ENCODE measurements at places on chromosomes 1 and 21.

DNA sequence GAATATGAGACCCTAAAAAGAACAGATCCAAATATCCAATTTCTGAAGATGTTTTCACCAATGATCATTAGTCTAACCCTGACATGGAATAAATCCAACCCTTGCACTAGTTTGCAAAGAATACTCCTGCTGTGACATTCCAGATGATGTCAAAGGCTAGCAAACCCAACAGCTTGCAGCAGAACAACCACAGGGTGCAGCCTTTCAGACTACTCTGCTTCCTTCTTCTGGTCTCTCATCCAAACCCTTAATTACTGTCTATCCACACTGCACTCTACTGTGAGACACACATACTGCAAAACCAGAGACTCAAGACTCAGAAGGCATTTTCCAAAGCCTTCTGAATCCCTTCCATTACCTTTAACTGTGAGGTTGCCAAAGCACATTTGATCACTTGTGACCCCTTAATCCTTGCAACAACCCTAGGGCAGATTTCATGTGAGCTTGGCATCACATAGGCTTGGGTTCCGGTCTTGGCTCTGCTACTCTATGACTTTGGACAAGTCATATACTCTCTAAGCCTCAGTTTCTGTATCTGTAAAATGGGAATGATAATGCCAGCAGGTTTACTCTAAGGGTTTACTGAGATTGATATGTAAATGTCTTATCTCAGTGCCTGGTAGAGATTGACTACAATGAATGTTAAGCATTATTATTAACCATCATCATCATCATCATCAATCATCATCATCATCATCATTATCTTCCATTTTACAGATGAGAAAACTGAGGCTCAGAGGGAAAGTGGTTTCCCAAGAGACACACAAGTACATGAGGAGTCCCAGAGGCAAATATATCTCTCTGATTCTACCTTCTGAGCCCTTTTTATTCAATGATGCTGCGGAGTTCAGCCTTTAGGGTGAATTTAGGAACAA is 94.5 kb downstream of the SYF2 start:
- DNase-seq, result no peak

GRCh38 chr1:203280061-203280460 is 25.3 kb upstream of the BTG2 start:
- DNase-seq, result no peak

GRCh38 chr1:217899614-217900013 is 268.5 kb downstream of the SPATA17 start:
- DNase-seq, result no peak

DNA sequence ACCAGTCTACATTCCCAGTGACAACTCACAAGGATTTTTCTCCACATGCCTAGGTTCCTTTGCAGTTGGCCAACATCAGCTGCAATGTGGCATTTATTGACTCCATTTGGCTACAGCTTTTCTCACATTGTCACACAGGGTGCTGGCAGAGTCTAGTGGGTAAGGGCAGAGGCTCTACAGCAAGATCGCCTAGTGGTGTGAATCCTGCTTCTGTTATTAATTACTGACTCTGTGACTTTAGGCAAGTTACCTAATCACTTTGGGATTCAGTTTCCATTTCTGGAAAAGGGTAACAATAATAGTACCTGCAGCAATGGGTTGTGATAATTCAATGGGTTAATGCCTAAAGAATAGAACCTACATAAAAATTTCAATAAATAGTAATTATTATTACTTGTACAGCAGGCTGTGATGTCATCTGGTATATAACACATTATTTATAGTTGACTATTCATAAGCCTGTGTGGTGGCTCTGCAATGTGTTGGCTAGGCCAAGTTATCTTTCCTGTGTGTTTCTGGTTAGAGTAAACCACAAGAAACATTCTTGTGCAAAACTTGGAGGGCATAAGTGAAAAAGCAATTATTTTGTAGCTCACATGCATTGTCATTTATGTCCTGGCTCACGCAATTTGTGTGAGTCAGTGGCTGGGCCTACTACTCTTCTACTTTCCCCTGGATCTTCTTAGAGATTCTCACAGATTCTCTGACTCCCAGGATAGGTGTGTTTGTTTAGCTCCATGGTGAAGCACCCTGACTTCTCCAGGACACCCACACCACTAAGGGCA is 59.5 kb downstream of the PTGS2 start:
- no peak for DNase-seq

DNA sequence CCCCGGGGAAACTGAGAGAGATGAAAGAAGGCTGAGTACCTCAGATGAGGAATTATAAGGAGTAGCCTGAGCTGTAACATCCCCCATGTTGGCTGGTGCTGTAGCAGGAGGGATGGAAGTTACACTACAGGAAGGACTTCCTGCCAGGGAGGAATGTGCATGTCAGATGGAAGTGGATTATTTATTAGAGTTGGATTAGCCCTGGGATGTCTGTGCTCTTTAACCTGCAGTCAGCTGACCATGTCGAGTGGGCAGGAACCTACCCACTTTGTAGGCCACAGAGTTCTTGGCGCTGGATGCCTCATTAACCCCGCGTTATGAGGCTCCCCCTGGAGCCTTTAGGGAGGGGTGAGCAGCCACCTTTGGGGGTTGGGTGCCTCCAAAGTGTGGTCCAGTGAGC is 757 bp upstream of the SEMA4A start:
- DNase-seq, result no peak

DNA sequence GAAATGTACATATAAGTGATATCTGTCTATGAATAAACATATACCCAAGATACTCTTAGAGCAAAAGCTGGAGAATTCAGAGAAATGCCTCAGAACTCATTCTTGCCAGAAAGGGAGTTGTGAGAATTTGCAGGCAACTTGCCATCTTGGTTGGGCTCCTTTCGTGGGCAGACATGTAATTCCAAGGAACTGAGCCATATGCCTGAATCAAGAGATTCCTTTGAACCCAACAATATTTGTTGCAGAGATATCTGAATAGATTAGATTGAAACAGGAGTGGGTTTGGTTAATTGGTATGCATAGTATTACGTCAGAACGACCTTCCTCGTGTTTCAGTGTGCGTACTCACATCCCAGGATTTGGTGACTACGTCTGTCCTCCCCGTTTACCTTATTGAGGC is 67.0 kb downstream of the TGFB2 start:
- DNase-seq, result no peak

DNA sequence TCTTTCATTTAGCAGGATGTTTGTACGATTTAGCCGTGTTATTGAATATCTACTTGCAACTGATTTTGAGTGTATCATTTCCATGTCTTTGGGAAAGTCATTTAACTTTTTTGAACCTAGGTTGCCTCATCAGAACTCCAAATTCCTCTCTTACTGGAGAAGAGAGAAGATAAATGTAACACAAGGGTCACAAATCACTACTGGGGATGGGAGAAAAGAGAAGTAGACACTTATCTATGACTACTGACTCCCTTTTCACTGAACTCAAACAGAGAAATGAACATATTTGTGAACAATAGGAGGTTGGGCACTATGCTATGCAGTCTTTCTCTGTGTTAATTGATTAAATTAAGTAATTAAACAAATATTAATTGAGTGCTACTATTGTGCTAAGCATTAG is 42.2 kb downstream of the TENT5C start:
- no peak for DNase-seq

- DNase-seq, result no peak
Observed at GRCh38 chr1:201568859-201569294, 29.9 kb downstream of the NAV1 start.

GRCh38 chr1:185450060-185450788 is 133.2 kb upstream of the IVNS1ABP start:
- no peak for DNase-seq

DNA sequence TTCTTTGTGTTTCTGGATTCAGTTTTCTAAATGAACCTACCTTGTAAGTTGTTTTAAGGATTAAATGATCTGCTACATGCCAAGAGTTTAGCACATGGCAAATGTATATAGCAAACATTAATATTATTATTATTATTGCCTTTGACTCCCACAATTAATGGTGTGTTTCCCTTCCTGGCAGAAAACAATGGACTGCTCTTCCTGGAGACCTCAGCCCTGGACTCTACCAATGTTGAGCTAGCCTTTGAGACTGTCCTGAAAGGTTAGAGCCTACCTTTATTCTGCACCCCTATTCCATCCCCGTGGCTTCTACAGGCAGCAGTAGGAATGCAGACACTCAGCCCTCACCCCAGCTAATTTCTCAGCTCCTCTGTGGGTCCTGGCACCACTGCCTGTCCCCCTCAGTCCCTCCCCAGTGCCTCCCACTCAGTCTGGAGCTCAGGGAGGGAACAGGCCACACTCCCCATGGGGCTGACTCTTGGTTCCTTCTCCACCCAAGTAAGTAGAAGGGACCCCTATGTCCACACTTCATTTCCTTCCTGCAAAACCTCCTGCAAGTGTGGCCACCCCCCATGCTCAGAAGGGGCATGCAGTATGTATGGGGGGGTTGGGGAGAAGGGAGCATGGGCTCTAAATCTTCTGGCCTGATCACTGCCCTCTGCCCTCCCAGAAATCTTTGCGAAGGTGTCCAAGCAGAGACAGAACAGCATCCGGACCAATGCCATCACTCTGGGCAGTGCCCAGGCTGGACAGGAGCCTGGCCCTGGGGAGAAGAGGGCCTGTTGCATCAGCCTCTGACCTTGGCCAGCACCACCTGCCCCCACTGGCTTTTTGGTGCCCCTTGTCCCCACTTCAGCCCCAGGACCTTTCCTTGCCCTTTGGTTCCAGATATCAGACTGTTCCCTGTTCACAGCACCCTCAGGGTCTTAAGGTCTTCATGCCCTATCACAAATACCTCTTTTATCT is 8.8 kb downstream of the RAB25 start:
- no peak for DNase-seq

- DNase-seq, result peak; percentile 36
Observed at GRCh38 chr21:42654913-42655795, 1.7 kb downstream of the PDE9A start.

DNA sequence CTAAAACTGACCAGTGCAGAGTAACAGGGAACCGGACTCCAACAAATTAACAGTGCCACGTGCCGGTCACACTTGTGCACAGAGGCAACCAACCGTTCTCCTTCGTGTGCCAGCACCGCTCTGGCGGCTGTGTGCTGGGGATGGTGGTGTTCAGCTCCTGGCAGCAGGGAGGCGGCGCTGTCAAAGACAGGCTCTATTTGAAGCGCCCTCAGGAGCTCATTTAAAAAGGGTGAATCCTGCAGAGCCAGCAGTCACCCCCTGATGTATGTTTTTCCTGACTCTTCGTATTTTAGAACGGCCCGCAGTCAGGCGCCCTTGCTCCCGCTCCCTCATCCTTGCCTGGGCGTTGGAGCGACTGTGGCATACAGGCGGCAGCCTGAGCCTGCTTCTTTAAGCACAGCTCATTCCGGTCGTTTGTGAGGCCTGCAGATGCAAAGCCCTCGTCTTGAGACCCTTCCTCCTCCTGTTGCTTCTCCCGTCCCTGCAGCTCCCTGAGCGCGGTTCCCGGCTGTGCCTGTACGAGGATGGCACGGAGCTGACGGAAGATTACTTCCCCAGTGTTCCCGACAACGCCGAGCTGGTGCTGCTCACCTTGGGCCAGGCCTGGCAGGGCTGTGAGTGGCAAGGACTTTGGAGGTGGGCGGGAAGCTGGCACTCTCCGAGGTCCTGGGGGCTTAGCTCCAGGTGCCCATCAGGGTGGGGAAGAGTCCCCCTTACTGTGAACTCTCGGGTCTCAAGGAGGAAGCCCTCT is 1.1 kb downstream of the DFFB start:
- DNase-seq, result no peak

DNA sequence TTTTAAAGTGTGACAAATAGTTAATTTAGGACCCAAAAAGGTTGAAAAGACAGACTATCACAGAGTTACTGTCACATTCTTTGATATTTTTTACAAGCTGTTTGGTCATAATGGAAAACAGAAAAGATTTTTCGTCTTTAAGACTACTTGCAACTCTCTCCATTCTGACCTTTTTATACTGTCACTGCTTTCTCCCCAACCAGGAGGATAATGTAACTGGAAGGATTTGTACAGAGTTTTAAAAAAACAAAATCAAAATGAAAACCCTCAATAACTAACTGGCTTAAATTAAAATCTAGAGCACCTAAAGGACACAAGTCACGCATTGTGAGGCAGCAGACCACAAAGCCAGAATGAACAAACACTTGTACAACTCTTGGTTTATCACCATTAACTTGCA is 257.7 kb downstream of the FAF1 start:
- no peak for DNase-seq

DNA sequence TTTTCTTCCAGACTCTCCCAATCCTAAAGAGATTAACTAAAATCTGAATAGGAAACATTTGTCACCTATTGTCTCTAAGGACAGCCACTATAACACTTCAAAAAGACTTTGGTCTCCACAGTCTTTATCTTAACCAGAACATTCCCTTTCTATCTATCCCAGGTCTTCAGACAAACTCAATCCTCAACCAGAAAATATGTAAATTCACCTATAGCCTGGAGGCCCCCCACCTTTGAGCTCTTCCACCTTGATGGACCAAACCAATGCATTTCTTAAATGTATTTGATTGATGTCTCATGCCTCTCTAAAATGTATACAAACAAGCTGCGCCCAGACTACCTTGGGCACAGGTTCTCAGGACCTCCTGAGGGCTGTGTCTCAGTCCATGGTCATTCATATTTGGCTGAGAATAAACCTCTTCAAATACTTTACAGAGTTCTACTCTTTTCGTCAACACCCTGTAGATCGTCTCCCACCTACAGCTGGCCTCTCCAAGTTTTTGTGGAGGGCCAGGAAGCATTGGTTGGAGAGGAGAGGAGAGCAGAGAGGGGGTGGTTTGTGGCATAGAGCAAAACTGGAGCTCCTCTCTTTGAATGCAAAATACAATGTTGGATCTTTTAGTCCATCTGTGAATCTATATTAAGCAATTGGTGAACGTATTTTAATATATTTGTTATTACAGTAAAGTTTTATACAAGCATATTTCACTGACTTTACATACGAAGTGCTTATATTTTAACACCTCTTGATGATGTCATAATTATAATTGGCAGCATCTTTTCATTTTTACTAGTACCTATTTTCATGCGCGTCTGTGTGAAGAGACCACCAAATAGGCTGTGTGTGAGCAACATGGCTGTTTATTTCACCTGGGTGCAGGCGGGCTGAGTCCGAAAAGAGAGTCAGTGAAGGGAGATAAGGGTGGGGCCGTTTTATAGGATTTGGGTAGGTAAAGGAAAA is 230.7 kb upstream of the DUSP10 start:
- DNase-seq, result no peak

- no peak for DNase-seq
Observed at GRCh38 chr1:53359934-53360276, 32.0 kb upstream of the LRP8 start.

DNA sequence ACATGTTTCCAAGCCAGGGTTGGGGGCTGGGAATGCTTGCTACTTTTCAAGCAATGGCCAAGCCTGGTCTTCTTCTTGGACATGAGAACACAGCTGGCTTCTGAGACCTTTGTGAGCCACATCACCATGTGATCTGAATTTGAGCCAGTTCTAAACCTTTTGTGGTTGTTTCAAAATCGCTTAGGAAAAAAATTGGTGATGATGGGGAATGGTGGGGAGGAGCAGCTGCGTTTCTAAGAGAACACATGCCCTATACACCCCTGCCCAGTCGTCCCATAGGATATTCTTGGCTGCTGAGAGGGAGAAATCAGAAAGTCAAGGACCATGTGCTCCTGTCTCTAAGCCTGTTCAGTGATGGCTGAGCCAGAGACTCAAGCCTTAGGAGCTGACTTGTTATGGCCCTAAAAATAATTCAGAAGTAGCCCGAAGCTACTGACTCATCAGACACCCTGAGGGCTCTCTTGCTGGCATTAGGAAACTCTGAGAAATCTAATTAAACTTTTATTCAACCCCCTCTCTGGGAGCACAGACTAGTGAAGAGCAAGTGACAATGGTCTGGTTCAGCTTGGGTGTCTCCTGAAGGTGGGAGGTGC is 30.5 kb downstream of the CCDC185 start:
- no peak for DNase-seq
